ENCODE measurements at places on chromosomes 4 and X. TPM values are rescaled to one million over a fixed set of nuclear protein-coding genes. Genes with fewer than 3 reads are reported as not detected.
A peak's percentile ranks its signal among the peaks of the same experiment; 100 is the strongest.

DNA sequence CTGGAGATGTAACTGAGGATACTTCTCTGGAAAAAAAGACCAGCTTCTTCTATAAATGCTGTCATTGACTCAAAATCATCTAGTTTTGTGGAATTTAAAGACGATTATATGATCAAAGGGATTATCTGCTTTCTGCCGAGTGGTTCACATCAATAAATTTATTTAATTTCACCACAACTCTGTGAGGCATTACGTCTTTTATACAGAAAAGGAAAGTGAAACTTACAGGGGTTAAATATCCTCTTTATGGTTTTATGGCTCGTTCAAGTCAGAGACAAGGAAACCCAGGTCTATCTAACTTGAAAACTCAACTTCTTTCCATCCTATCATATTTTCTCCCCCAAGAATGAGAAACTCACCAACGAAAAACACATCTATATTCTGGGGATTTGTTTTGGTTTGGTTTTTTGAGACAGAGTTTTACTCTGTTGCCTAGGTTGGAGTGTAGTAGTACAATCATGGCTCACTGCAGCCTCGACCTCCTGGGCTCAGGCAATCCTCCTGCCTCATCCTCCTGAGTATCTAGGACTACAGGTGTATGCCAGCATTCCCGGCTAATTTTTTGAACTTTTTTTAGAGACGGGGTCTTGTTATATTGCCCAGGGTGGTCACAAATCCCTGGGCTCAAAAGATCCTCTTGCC lies 377.9 kb upstream of the EMCN start:
- no peak for DNase-seq

DNA sequence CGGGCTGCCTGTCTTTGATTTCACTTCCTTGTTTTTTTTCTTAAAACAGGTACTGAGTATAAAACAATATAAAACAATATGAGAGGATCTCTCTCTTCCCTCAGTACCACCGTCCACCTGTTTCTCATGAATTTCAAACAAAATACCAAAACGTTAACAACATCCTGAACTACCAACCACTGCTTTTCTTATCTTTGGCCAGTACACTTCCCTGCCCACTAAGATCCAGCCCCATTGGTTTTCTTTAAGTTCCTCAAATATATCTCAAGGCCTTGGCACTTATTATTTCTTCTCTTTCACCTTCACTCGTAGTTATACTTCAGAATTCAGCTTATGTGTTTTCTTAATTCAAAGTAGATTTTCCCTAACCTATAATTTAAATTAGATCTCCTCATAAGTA lies 370.2 kb upstream of the GRIA3 start:
- DNase-seq = no peak

GRCh38 chrX:23554304-23554703 lies 113.0 kb upstream of the PRDX4 start:
- DNase-seq = peak; percentile 49

The ARL13A gene
- total RNA-seq = not detected

Measured in fibroblast of lung (primary cell).